Activated T-helper 17 cell treated with anti-CD3 and anti-CD28 coated beads, Interleukin-2, amount 50 U/mL, for 72 hours (primary cell): ENCODE measurements at places on chromosomes 3 and 15. TPM values are rescaled to one million over a fixed set of nuclear protein-coding genes. Genes with fewer than 3 reads are reported as not detected.

Gene ALPK3
- 1.1 TPM for total RNA-seq

DNA sequence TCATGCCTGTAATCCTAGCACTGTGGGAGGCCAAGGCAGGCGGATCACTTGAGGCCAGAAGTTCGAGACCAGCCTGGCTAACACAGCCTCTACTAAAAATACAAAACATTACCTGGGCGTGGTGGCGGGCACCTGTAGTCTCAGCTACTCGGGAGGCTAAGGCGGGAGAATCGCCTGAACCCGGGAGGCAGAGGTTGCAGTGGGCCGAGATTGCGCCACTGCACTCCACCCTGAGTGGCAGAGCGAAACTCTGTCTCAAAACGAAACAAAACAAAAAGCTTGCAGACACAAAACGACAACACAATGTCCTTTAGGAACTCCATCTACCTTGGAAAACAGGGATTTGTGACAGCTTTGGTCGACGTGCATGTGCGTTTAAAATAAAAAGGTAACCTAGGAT lies 716 bp upstream of the KLHL24 start:
- H3K36me3 ChIP-seq = no peaks in the 10 kb centered on the region
- peaks cover 7% of the 10 kb centered on the region for H3K4me1 ChIP-seq
- H3K4me3 ChIP-seq = peak overlapping the region; percentile 91
- no peaks in the 10 kb centered on the region for H3K27me3 ChIP-seq
- ATAC-seq = no peak

GRCh38 chr15:74322558-74323180 lies 44.8 kb downstream of the CYP11A1 start:
- H3K36me3 ChIP-seq = no peaks in the 10 kb centered on the region
- no peak overlapping the region for H3K27ac ChIP-seq
- H3K4me1 ChIP-seq = no peaks in the 10 kb centered on the region
- peak; percentile 82 for ATAC-seq
- peaks cover 5% of the 10 kb centered on the region for H3K27me3 ChIP-seq

GRCh38 chr3:42353631-42354030 lies 56.8 kb downstream of the LYZL4 start:
- H3K4me3 ChIP-seq = no peak overlapping the region
- no peaks in the 10 kb centered on the region for H3K4me1 ChIP-seq
- no peak for ATAC-seq
- peaks cover 13% of the 10 kb centered on the region for H3K27me3 ChIP-seq
- no peaks in the 10 kb centered on the region for H3K36me3 ChIP-seq
- H3K27ac ChIP-seq = no peak overlapping the region

- no peaks in the 10 kb centered on the region for H3K36me3 ChIP-seq
- no peak overlapping the region for H3K27ac ChIP-seq
- no peak overlapping the region for H3K4me3 ChIP-seq
- H3K4me1 ChIP-seq = no peaks in the 10 kb centered on the region
Measured at GRCh38 chr3:156892701-156893100, 66.5 kb downstream of the LEKR1 start.
